ENCODE measurements at places on chromosomes 3 and 15. TPM values are rescaled to one million over a fixed set of nuclear protein-coding genes. Genes with fewer than 3 reads are reported as not detected.

Gene C3orf22
- not detected for total RNA-seq

Gene RAB6B
- total RNA-seq = 0.65 TPM

Gene ASB14
- not detected for total RNA-seq

Gene SEMA6D
- 0.44 TPM for total RNA-seq

Gene GOLGA8H
- 0.87 TPM for total RNA-seq

Gene ARRDC4
- 0.87 TPM for total RNA-seq

Gene GAP43
- total RNA-seq = not detected

Gene AADACL2
- not detected for total RNA-seq

Gene NRG4
- not detected for total RNA-seq

Gene C3orf85
- not detected for total RNA-seq

Gene BCL2A1
- not detected for total RNA-seq

Gene ALG1L2
- not detected for total RNA-seq

Gene TICRR
- total RNA-seq = 0.40 TPM

Gene LINGO1
- total RNA-seq = 0.22 TPM

Gene FANCD2OS
- not detected for total RNA-seq

Gene TMC3
- not detected for total RNA-seq
